ENCODE measurements at places on chromosomes 7 and 10.

DNA sequence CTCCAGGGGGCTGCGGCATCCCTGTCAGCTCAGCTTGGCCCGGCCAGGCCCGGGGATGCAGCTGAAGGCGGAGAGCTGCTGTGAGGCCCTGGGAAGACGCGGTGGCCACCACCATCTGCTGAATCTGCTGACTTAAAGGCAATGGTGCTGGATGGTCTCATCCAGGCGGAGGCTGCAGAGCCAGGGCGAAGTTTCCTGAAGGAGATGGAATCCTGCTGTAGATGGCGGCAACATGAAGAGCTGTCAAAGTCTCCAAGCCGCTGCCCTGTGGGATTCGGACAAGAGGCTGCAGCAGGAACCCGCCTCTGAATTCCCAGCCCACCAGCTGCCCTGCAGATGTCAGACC, 200.1 kb downstream of the PTPRN2 start:
- DNase-seq: no peak

DNA sequence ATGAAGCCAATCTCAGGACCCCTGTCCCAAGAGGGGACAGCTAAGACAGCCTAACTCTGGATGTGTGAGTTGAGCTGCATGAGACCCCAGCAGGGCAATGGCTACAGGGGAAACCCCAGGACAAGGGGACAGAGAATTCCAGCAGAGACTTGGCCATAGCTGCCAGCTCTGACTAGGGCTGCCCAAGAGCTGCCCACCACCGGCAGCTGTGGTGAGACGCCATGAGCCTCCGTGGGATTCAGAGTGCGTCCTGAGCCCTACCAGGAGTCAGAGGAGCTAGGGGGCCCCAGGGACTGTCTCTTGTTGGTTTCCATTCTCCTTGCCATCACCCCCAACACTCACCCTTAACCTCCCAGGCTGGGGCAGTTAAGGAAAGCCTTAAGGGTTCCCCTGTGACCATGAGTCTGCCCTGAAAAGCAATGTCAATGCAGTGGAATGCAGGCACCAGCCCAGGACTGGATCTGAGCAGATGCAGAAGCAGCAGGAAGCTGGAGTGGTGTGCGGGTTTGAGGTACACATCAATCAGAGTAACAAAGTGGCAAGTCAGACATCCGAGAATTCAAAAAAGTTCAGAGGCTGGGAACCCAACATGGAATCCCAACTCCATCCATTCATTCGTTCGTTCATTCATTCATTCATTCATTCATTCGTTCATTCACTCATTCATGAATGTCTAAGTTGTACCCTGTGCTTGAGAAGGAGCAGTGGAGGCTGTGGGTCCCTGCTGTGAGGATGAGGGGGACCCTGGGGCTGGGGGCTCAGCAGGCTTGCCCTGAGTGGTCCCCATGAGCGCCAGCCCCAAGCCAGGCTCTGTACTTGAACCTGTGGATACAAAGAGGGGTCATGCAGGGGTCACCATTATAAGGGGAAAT, 52.9 kb downstream of the C10orf120 start:
- no peak for DNase-seq

DNA sequence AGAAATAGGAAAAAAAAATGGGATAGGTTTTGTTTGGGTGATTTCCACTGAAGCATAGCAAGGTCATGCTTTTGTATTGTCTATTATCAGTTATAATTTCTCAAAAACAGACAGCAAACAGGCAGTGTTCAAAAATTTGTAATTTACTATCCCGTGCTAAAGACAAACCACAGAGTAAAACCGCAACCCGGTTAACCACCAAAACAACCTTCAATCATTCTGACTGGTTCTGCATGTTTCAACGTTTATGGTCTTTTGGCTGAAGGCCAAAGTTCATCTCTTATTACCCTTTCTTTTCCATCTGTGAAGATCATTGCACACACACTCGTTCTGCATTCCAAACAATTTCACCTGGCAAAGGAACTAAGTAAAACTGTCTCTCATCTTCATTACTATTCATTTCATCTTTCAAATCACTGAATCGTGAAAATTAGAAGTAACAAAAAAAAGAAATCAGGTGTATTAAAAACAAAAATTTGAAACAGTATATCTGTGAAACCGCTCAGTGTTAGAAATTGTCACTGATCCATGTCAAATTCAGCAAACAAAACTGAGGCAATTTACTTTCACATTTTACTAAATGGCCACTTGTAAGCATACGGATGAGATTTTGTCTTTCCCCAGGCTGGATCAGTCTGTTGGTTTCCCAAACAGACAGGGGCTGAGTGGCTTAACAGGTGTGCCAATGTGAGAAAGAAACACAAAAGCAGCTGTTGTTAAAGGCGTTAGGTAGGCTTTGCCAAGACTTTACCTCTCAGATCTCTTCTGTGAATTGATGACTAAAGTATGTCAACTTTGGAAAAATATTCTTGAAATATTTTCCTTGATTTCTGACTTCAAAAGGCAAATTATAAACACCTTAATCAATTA, 539.6 kb downstream of the CNTNAP2 start:
- no peak for DNase-seq

DNA sequence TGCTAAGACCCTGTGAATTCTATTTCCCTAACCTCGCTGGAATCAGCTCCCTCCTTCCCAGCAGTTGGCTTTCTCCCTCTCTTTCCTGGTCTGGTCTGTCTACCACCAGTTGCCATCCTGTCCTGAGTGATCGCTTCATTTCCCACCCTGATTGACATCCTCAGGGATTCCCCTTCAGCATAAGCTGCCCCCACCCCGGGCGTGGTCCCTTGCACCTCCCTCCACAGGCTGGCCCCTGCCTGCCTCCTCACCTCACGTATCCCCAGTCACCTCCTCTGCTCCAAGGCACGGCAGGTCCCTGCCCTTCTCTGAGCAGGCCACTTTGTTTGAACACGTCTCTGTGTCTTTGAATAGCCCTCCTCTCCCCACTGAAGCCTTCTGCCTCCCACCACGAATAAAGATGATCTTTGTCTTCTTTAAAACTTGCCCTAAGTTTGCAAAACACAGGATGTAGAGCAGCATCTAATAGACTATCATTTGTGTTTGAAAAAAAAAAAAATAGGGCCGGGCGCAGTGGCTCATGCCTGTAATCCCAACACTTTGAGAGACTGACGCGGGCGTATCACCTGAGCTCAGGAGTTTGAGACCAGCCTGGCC, 233.5 kb downstream of the CUX1 start:
- DNase-seq: no peak

GRCh38 chr10:132133005-132133404, 53.7 kb upstream of the DPYSL4 start:
- no peak for DNase-seq

DNA sequence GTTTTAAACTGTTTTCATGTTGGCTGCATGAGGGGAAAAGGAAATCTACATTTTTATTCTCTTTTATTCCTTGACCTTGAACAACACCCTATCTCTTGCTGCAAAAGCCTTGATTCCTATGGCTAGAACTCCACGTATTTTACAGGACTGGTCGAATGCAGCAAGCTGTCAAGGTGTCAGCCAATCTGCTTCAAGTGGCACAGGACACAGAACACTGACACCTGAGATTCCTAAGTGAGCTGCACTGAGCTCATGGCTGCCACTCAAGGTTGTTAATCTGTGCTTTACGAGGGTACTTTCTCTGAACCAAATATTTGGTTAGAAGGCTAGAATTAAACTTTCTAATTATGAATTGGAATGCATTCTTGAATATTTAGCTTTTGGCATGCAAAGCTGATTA, 349.7 kb upstream of the COBL start:
- DNase-seq: no peak

DNA sequence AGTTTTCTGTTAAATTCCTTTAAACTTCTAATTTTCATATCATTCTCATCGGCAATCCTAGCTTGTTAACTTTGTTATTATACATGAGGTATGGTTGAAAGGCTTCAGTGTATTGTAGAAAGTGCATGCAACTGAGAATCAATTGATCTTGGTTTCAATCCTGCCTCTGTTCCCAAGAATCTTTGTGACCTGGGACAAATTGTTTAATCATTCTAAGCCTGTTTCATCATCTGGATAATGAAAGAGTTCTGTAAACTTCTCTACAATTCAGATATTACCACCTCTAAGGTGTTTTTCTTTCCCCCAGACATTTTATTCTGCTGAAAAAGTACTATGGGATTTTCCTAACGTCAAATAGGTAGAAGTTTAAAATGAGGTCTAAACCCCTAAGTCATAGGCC, 179.0 kb downstream of the RNLS start:
- DNase-seq: no peak

GRCh38 chr10:113999531-113999930, 44.1 kb upstream of the ADRB1 start:
- DNase-seq: no peak

DNA sequence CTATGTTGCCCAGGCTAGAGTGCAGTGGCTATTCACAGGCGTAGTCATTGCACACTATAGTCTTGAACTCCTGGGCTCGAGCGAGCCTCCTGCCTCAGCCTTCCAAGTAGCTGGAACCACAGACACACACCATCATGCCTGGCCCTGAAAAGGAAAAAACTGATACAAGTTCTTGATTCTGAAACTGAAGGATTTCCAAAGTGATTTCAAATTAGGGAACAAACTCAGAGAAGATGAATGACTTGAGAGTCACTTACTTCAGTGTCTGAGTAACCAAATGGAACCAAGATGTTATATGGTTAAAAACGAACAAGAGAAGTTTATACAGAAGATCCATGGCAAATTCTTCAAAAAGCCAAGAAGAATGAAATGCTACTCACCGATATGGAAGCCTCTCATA, 14.4 kb downstream of the CWF19L1 start:
- DNase-seq: no peak

- no peak for DNase-seq
Observed at GRCh38 chr7:12481722-12482121, 78.1 kb upstream of the VWDE start.

DNA sequence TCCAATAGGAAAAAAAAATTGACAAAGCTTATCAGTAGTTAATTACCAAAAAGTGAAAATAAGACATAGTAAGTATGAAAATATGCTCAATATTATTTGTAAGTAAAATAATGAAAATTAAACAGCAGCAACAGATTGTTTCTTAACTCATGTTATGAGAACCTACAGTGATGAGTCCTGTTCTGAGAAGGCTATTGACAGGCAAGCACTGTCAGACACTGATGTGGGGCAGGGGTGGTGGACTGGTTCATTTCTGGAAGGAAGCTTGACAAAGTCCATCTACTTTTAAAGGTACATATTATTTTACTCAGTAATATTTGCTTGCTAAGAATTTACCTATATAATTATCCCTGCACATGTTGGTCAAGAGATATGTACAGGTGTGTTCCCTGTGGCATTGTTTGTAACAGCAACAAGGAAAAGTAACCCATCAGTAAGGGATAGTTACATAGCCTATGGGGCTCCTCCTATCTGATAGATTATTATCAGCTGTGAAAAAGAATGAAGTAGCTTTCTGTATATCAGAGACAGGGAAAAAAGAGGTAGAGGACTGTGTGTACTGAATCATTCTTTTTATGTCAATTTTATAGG, 161.6 kb downstream of the RTKN2 start:
- DNase-seq: no peak

DNA sequence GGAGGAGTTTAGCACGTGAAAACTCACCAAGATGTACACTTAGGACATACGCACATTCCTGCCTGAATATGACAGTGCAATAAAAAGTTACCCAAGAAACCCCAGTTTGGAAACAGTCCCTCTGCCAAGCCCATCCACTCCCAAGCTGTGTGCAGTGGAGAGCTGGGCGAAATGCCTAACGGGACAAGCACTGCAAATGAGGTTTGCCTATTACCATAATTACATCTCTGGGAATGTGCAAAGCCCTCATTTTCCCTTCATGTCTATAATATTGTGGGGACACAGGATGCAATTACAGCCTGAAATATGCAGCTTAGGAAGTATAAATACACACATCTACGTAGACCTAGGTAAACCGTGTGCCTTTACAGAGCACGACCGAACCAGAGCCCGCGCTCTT, 117.5 kb downstream of the PLXNA4 start:
- no peak for DNase-seq

DNA sequence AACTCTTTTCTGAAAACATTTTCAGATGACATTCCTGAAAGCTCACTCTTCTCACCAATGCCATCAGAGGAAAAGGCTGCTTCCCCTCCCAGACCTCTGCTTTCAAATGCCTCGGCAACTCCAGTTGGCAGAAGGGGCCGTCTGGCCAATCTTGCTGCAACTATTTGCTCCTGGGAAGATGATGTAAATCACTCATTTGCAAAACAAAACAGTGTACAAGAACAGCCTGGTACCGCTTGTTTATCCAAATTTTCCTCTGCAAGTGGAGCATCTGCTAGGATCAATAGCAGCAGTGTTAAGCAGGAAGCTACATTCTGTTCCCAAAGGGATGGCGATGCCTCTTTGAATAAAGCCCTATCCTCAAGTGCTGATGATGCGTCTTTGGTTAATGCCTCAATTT, 16.5 kb downstream of the ANLN start:
- DNase-seq: no peak

GRCh38 chr10:37680716-37681616, 176.4 kb downstream of the ZNF248 start:
- no peak for DNase-seq

DNA sequence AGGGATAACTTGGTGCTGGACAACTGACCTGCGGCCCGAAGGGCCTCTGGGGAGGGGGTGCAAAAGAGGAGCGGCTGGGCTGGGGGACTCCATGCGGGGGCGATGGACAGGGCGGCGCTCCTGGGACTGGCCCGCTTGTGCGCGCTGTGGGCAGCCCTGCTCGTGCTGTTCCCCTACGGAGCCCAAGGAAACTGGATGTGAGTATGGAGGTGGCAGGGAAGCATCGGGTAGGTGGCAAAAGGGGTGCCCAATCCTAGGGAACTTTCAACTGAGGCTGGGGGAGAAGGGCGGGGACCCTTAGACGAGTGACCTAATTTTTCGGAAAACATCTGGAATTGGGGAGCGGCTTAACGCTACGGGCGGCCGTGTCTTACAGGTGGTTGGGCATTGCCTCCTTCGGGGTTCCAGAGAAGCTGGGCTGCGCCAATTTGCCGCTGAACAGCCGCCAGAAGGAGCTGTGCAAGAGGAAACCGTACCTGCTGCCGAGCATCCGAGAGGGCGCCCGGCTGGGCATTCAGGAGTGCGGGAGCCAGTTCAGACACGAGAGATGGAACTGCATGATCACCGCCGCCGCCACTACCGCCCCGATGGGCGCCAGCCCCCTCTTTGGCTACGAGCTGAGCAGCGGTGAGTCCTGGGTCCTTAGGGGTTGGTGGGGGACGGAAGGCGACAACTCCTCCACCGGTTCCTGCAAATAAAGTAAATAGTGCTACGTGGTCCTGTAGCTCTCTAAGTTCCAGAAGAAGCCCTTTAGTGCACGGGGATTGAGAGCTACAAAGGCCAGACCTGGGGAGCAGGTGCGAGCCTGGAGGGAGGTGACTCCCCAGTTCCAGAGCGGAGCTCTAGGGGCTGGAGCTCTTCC, 622 bp downstream of the WNT16 start:
- DNase-seq: no peak

DNA sequence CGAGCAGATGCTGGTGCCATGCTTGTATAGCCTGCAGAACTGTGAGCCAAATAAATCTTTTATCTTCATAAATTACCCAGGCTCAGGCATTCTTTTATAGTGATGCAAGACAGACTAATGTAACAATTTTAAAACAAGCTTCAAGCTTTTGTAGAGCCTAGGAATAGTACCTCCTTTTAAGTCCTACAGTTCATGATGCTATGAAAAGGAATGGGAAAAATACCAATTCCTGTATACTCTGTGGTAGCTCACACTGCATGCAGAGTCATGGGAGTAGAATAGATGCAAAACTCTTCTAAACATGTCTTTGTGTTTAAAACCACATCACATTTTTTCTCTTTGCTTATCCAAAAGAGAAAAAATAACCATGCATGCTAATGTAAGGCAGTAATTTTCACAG, 66.6 kb upstream of the WNT16 start:
- no peak for DNase-seq

GRCh38 chr10:122461367-122461728, at the start of gene HTRA1:
HTRA1 (plus strand) TSS chr10:122461553; CDS start chr10:122461653, 100 bp downstream.
- DNase-seq: no peak
